Cortex of kidney (tissue), 1 donor: ENCODE measurements at places on chromosomes 7 and 10.

GRCh38 chr7:112266141-112266540, 59.6 kb downstream of the ZNF277 start:
- DNase-seq, result no peak

DNA sequence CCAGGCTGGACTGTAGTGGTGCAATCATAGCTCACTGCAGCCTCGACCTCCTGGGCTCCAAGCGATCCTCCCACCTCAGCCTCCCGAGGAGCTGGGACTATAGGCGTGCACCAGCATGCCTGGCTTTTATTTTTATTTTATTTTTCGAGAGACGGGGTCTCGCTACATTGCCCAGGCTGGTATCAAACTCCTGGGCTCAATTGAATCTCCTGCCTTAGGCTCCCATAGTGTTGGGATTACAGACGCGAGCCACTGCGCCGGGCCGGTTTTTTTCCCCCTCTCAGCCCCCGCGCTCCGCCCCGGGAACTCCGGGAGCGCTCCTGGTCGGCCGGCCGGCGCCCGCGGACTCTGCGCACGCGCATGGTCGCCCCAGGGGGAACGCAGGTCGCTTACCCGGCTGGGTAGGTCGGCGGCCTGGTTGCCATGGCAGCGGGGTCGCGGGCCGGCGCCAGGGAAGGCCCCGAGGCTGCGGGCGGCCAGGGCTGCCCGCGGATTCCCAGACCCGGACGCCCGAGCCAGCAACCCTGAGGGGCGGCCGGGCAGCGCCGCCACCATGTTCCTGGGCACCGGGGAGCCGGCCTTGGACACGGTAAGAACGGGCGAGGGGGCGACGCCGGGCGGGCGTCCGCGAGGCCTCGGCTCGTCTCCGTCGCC, at the start of gene IQCE:
TSS of gene IQCE (plus strand) at position 351 of the 654 bp plus-strand sequence. CDS start at position 554, 203 bp downstream.
- DNase-seq, result peak; percentile 61

DNA sequence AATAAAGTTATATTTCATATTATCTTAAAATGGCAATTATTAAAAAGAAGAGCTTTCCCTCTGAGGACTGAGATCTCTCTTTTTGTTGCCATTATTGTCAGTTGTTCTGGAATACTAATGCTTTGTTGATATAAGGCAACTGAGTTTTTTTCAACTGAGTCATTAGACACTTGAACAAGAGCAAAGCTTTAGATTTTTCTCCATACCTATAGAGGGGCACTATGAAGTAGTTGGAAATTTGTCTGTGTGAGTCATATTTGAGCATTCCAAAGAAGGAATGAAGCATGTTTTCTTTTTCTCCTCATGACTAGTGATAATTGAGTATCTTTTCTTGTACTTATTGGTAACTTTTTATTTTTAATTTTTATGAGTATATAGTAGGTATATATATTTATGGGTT, 24.5 kb downstream of the RPA3 start:
- DNase-seq, result no peak

- DNase-seq, result no peak
Measured at GRCh38 chr10:126528315-126528835, 140.1 kb upstream of the ADAM12 start.

DNA sequence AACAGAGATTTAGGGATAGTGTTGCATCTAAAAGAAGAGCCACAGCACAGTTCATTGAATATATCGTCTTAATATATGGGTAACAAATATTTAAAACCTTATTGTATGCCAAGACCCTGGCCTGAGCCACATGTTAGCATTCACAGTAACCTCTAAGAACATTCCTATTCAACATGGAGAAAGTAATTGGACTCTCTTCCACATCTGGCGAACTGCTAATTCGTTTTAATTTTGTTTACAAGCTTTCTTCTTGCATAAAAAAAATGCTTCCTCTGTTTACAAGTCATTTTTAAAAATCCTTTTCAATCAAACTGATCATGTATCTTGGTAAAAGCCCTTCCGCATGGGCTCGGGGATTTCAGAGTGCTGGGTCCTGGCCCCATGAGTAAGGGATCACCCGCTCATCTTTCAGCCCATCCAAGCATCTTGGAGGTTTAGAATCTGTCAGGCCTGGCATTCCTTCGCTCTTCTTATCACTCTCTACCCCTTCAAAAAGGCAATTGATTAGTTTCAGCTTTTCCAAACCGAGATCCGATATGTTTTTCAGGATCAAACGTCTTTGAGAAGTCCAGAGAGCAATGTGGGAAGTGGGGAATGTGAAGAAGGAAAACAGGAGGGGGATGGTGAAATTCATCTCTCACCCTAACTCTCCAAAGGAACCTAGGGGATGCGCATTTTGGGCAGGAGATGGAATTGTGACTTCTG, 7.3 kb downstream of the TWIST1 start:
- DNase-seq, result no peak

DNA sequence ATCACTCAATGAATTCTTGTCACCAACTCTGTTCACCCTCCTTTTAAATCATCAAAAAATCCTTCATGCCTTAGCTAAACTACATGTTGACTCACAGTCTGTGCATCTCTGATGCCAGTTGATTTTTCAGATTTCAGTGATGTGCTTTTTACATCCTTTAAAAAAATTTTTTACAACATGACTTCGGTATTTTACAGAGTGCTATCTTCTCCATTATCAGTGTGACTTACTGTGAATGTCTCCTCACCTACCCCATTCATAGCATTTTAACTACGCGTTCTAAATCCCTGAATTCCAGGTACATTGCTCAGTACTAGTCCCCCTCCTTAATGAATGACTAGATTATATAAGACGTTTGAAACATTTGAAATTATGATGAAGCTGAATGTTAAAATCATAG, 98.7 kb downstream of the DNAH11 start:
- DNase-seq, result no peak

DNA sequence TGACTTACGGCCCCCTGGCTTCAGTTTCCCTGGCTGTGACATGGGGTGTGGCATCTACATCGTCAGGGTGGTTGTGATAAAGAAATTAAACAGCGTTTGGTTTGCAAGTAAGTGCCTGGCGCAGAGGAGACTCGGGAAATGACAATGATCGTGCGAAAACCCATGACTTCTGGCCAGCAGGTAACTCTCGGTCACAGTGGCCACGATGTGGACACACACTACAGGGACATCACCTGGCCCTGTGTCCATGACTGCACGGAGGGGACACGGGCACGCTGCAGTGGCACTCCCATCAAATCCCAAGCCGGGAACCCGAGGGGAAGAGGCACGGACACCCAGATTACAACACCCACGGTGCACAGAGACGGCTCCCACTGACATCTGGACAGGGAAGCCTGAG, 28.7 kb downstream of the PAPOLB start:
- DNase-seq, result no peak

DNA sequence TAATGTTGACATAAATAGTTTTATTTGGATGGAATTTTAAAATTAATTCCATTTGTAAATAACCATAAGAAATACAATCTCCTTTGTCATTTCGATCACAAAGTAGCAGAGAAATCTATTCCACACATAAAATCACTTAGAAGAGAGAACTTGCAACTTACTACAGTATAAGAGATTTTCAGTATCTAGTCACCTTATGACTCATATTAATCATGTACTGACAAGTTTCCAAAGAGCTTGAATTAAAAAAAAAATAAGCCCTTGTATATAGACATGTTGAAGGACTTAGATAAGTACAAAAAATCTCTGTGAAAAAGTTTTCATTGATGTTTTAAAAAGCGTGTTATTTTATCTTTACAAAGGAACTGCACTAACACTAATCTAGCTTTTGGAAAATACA, 207.1 kb upstream of the ETV1 start:
- DNase-seq, result no peak

DNA sequence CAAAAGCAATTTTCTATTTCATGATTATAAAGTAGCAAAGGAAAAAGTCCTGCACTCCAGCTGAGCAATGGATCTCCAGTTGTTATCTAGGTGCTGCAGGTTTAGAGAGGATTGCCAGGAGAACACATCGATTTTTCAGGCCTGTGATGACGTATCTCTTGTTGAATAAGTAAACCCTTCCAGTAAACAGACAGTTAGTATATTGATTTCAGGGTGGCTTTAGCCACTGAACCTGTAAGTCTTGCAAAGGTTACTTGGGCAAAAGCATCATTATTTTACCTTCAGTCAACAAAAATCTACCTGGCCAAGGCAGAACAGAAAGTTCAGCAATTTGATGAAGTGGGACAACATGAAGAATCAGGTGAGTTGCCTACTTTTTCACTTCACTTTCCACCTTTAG, 12.3 kb downstream of the EGFR start:
- no peak for DNase-seq

- no peak for DNase-seq
Measured at GRCh38 chr7:126441745-126442144, 811.0 kb downstream of the GRM8 start.

GRCh38 chr10:114492351-114493037, 88.2 kb upstream of the AFAP1L2 start:
- DNase-seq, result no peak

- DNase-seq, result no peak
Measured at GRCh38 chr10:244227-244626, 109.0 kb downstream of the ZMYND11 start.

- no peak for DNase-seq
Measured at GRCh38 chr7:129496653-129497052, 5.7 kb upstream of the SMKR1 start.

DNA sequence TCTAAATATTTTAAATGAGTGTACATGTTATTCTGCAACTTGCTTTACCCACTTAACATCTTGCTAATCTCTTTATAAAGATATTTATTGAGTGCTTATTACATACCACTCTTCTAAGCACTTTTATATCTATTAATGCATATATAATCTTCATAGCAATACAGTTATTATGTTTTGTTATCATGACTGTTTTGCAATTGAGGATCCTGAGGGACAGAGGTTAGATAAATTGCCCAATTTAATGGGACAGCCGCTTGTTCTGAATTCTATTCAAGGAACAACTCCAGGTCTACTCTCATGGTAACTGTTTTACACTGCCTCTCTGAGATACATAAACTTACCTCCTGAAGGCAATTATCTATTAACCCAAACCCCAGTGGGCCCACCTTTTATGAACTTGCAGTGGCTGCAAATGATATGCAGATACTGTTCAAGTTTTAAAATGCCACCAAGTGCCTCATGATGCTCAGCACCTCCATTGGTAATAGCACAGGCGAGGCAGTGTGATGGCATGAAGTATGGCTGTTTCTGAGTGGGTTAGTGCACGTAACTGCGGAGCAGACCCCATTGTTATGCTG, 60.5 kb downstream of the PON1 start:
- no peak for DNase-seq

- no peak for DNase-seq
Measured at GRCh38 chr10:28681928-28682750, 4.8 kb downstream of the BAMBI start.

- DNase-seq, result no peak
Measured at GRCh38 chr7:33109758-33110238, 594 bp upstream of the RP9 start.

- no peak for DNase-seq
Measured at GRCh38 chr7:134648456-134648855, 1.8 kb downstream of the BPGM start.
